M059J (cell line): ENCODE measurements at places on chromosomes 1 and 21. TPM values are rescaled to one million over a fixed set of nuclear protein-coding genes. Genes with fewer than 3 reads are reported as not detected.
A peak's percentile ranks its signal among the peaks of the same experiment; 100 is the strongest.

Gene HSF2BP
- 2.0 and 4.7 TPM in 2 replicates for total RNA-seq

Gene MCOLN3
- total RNA-seq, result 2.1 and 4.3 TPM in 2 replicates

Gene LCE7A
- not detected in 2 replicates for total RNA-seq

Gene LPAR3
- total RNA-seq, result 2.6 and 3.6 TPM in 2 replicates

Gene FMOD
- total RNA-seq, result not detected in 2 replicates

Gene KCNJ9
- not detected in 2 replicates for total RNA-seq

Gene TDRD5
- not detected in 2 replicates for total RNA-seq

Gene KDF1
- not detected in 2 replicates for total RNA-seq

Gene ATP6V1G3
- total RNA-seq, result 0.84 TPM in 1 of 2 replicates, not detected in the other

Gene RERE
- total RNA-seq, result 4.7 and 13.1 TPM in 2 replicates

DNA sequence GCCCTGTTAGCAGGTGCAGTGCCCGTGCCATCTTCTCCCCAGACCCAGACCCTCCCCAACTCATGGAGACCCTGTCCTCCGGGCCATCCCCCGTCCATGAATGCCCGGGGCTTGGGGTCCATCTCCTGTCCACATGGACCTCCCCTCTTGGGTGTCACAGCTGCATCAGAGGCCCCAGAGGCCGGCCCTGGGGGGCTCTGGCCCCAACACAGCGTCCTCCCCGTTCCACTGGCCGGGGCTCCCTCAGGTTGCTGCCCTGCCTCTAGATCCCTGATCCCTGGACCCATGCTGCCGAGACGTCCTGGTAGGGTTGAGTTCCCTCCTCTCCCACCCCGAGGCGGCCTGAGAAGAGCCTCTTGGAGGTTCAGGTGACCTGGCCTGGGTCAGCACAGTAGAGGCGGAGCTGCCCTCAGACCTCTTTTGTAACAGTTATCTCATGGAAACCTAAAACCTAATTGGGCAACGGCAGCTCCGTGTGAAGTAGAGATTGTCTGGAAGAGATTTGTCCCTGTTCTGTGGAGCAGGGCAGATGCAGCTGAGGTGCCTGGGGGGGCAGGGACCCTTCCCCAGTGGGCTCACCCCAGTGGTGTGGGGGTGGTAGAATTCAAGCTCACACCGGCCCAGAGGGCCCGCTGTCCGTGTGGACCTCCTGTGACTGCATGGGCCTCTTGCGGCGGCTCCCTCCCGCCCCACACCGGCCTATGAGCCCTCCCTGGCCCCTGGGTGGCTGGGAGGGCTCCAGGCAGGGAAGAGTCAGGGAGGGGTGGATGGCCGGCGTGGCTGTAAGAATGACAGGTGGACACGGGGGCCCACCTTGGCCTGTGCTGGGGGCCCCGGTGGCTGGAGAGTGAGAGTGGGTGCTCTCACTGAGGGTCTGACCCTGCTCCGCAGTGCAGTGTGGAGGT lies 56.1 kb downstream of the SKI start:
- no peak for DNase-seq

DNA sequence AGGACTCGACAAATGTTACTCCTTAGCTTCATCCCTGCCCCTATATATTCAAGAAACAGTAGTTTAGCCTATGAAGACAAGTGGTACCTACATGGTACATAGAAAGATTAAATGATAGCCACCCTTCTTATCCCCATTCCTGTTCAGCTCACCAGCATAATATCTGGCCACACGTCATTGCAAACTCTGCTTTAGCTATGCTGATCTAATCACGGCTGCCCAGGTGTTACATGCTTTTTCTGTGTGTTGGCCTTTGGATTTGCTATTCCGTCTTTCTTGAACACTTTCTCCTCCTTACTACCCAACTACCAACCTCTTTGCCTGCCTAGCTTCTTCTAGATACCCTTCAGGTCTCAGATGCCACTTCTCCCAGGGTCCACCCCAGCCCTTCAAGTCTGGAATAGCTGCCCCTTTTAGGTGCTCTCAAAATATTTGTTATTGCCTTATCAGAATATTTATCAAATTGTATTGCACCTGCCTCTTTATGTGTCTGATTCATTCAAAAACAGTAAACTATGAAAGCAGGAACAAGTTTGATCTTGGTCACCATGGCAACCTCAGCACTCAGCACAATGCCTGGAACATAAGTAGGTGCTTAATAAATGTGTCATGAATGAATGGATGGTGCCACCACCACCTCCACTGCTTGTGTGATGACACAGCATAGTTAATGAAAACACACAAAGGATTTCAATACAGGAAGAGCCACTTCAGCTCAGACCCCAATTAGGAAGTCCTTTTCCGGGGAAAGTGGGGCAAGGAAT lies 11.4 kb upstream of the DNASE2B start:
- DNase-seq, result peak; percentile 53

DNA sequence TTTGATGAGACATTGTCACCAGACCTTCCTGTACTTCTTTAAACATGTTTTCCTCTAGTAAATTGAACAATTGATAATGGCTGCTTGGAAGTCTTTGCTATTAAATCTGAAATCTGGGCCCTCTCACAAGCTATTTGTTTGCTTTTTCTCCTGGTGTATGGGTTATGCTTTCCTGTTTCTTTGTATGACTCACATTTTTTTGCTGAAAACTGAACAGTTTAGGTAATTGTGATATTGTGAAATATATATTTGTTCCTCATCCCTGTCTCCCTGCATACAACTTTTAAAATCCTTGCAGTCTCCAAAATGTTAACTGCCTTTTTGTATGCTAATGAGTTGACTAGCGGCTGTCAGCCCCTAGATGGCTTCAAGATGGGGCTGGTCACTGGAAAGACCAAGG lies 61.6 kb downstream of the MAP3K21 start:
- DNase-seq, result no peak

DNA sequence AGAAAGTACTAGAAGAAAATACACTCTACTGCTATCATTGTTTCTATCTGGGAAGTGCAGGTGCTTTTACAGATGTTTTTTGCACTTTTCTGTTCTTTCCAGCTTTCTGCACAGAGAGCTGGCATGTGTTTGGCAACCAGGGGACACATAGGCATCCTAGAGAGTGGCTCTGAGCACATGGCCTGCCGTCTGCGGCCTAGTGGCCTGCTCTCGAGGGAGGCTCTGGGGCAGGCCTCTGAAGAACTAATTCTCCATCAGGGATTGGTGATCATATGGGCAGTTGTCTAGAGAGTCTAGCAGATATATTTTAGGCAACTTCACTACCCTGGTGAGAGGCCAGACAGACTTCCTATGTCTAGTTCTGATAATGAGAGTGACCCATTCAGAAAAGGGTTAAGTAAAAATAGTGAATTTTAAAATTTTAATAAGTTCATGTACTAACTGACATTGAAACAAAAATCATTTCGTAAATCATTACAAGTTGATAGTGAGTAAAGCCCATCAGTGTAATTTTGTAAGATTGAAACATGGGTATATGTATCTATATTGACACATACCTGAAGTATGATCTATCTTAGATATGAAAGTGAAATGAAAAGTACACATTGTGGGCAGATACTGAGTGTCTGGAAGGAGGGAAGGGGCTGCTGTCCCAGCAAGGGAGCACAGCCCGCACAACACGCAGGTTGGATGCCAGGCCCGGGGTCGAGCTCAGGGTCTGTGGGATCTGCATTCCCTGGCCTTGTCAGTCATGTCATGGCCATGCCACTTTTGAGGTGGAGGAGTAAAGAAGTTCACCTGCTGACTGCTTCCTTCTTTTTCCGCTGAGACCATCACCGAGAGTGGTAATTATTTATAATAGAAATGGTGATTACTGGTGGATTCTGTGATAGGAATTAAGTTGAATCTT lies 79.8 kb downstream of the PCBP3 start:
- no peak for DNase-seq

- no peak for DNase-seq
Measured at GRCh38 chr1:22552021-22552420, 11.3 kb upstream of the EPHA8 start.

DNA sequence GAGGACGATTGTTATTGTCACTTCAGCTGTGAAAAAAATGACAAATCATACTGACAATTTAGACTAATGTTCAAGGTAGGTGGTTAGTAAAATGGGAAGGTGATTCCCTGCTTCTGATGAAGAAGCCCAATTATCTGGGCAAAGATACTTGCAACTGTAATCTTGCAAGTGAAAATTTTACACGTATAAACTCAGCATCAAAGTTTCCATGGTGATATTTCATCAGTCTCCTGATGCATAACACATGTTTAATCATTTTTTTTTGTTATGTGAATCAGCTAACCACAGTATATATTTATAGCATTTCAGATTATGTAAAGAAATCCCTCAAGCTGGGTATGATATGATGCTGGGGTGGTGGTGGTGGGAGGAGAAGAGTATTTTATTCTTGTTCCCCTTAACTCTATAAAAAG lies 16.4 kb upstream of the KCNK1 start:
- DNase-seq, result peak; percentile 16

DNA sequence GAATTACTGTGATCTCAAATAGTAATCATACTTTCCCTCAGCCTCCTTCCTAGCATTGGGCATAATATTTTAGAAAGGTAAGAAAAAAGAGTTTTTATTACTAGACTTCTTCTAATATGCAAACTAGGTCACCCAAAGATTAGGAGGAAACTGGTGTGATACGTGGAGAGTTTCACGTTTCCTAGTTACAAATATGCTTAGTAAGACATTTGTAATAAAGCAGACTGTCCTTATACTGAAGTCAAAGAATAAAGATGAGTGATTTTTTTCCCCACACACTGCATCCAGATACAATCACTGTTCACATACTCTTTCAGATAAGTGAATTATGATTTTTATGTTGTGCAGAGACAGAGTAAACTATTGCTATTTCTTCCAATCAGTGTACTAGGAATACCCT lies 17.9 kb downstream of the LHX8 start:
- no peak for DNase-seq

GRCh38 chr1:184882957-184883815 lies 91.1 kb downstream of the NIBAN1 start:
- peak; percentile 73 for DNase-seq

- DNase-seq, result no peak
Measured at GRCh38 chr1:55012661-55013060, 13.9 kb downstream of the BSND start.

DNA sequence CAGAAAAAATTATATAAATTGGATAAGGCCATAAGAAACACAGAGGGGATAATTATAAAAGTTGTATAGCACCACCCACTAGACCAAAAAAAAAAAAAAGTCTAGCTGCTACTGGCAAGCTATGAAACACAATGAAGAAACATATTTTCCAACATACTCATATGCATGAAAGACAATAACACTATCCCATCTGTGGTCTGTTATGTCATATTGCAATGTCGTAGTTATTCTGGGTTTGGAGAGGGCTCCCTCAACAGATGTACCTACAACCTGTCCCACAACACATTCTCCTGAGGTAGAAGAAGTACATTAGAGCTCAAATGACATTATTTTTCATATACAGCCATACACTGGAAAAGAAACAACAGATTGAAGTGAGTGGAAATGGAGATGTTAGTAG lies 517.6 kb upstream of the ADGRL4 start:
- no peak for DNase-seq

- DNase-seq, result no peak
Measured at GRCh38 chr1:47521034-47521881, 83.4 kb downstream of the FOXD2 start.

DNA sequence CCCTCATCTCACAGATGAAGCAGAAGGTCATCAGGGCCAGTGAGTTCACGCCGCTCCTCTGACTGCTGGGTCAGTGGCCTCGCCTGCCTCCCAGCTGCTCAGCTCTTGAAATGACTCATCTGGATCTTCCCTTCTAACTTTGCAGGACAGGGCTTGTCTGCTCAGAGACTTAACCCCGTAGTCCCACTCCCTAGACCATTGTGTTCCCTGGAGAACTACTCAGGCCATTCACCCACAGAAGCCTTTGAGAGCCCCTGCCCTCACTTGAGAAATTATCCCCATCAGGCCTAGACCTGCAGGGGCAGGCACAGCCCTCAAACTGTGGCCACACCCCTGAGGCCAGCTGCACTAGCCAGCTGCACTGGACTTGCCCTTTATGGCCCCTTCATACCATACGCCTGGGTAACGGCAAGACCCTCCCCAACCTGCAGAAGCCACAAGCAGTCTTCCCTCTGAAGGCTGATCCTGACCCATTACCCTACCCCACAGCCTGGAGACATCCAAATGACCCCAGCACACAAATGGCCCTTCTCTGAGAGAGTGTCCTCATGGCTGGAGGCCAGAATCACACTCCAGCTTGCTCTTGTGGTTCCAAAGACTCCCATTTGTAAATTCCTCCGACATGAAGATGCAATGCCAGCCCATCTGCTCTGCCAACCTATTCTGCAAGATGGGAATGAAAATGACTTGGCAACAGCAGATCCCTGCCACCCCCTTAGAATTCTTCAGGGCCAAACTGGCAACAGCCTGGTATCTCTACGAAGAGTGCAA lies 33.2 kb downstream of the RCSD1 start:
- peak; percentile 94 for DNase-seq

DNA sequence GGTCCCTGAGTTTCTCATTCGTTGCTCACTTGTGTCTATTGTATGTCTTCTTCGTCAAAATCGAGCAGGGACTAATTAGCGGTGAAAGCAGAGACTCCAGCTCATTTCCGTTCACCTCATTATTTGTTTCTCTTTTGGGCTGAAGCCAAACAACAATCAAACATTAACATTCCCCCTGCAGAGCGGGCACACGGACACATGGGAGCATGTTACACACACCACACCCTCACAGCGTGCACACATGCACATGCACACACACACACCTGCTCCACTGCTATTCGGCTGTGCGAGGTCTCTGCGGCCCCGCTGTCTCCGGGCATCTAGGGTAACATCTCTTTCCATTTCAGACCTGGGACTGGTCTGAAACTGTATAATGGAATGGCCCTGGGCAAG lies 58.5 kb upstream of the LRRC8D start:
- no peak for DNase-seq

GRCh38 chr1:10225573-10225972 lies 15.2 kb downstream of the KIF1B start:
- peak; percentile 75 for DNase-seq

DNA sequence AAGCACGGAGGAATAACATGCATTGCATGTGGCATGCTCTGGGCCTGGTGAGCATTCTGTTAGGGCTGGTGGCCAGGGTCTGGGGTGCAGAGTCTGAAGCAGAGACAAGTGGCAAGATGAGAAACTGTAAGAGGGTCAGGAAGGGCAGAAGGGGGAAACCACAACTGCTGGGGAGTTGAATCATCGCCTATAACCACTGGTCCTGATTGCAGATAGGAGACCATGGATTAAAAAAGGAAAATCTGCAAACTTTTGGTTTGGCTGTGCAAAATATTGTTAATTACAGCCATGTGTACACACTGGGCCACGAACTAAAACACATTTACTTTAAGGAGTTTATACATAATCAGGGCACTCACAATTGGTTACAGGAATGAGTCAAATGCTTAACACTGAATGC lies 76.6 kb downstream of the TGFBR3 start:
- peak; percentile 78 for DNase-seq

- DNase-seq, result no peak
Measured at GRCh38 chr1:89332461-89332860, 31.4 kb upstream of the GBP6 start.

GRCh38 chr1:173997791-173998190 lies 24.4 kb downstream of the RC3H1 start:
- DNase-seq, result peak; percentile 21

GRCh38 chr1:79744746-79745145 lies 738.2 kb upstream of the ADGRL4 start:
- DNase-seq, result no peak
